ENCODE measurements at places on chromosomes 7 and 10. TPM values are rescaled to one million over a fixed set of nuclear protein-coding genes. Genes with fewer than 3 reads are reported as not detected.

DNA sequence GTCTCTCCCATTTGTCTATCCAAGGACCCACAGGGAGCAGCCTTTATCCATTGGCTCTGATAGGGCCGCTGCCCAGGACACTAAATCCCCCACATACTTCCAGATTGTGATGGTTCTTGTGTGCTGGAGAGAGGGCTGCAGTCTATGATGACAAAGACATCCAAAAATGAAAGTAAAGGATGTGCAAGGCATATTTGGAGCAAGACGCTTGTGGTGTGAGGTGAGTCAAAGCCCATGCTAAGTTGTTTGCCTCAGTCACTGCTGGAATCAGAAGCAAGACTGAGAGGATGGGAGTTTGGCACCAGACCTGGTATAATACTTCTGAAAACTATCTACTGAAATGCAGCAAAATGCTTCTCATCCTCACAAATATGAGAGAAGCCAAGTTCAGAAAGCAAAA lies 22.7 kb downstream of the ZNF22 start:
- no peak for DNase-seq

- no peak for DNase-seq
Measured at GRCh38 chr7:134212576-134213546, 85.7 kb downstream of the LRGUK start.

DNA sequence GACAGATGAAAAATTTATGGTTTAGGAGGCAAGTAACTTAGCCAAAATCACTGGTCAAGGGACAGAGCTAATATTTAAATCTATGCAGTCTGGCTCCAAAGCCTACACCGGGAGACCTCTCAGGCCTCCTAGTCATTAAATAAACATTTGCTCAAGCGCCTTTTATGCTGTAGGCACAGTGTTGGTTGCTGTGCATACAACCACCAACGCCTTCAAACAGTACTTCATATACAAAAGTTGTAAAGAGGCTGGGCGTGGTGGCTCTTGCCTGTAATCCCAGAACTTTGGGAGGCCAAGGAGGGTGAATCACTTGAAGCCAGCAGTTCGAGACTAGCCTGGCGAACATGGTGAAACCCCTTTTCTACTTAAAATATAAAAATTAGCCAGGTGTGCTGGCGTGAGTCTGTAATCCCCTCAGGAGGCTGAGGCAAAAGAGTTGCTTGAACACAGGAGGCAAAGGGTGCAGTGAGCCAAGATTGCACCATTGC lies 159.8 kb downstream of the MAGI2 start:
- no peak for DNase-seq

The CYP2E1 gene
- 0.46 TPM for total RNA-seq

GRCh38 chr10:79976999-79977398 lies 28.1 kb upstream of the SFTPD start:
- DNase-seq = no peak

GRCh38 chr7:64639267-64640001 lies 26.5 kb upstream of the ZNF107 start:
- peak; percentile 15 for DNase-seq

DNA sequence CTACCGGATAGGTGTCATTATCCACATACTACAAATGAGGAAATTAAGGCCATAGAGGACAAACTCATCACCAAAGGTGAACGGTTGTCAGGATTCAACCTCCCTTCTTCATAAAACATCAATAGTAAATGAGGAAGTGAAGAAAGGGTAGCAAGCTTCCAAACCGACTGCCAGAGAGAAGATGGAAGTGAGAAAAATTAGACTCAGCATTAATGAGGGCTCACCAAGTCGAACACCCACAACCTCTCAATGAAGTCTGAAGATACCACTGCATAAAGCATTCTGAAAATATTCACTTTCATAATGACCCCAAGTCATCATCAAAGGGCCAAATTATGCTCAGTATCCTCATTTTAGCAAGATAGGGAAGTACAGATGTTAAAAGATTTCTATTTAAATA lies 29.6 kb downstream of the ABCB4 start:
- no peak for DNase-seq

- no peak for DNase-seq
Measured at GRCh38 chr10:19974138-19974537, 157.9 kb downstream of the PLXDC2 start.

DNA sequence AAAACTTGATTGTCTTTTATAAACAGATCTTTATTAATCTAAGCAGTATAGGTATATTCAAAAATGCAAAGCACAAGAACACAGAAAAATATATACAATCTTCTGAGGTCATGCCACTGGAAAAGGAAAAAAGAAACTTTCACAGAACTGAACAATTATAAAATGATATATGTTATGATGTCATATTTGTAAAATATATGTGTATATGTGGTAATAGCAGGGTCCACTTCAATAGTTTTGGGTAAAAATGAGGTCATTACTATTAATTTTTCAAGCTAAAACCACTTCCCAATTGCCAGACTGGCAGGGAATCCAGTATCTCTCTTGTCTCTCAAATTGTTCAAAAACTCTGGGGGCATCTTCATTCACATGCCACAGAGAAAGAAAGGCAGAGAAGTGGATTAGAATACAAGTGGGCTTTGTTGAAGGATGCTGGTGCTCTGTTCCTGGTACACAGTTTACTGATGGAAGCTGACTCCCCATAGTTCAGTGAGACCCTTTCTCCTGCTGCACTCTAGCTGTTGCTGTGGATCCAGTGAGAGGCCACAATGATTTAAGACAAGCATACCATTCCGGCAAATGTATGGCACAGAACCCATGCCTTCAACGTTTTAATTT lies 19.7 kb downstream of the CTNNA3 start:
- DNase-seq = no peak

- DNase-seq = no peak
Measured at GRCh38 chr7:98163704-98164494, 47.3 kb upstream of the BHLHA15 start.

DNA sequence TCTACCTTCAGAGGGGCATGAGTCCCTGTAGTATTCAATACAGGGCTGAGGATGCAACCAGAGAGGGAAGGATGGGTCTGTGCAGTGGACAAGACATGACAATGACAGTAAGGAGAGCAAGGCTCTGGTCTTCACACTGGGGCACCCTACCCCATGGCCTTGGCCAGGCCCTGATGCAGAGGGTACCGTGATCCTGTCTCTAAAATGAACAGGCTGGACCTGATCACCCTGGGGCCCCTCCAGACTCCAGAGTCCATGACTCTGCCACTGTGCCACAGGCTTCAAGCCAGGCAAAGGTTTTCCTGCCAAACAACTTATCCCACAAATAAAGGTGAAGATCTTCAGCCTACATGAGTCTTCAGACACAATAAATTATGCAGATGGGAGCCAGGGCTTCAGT lies 4.9 kb downstream of the MAT1A start:
- no peak for DNase-seq

- DNase-seq = no peak
Measured at GRCh38 chr7:129282865-129283264, 58.0 kb downstream of the AHCYL2 start.

GRCh38 chr7:149027055-149027454 lies 1.2 kb downstream of the PDIA4 start:
- DNase-seq = peak; percentile 20

GRCh38 chr7:1531263-1531978 lies 919 bp downstream of the MAFK start:
- DNase-seq = peak; percentile 49

The GJD4 gene
- not detected for total RNA-seq

GRCh38 chr7:154353355-154353767 lies 301.2 kb downstream of the DPP6 start:
- DNase-seq = no peak

GRCh38 chr10:4337563-4337962 lies 488.4 kb upstream of the AKR1E2 start:
- no peak for DNase-seq

- peak; percentile 80 for DNase-seq
Measured at GRCh38 chr10:72335394-72336258, 19.1 kb downstream of the DNAJB12 start.

DNA sequence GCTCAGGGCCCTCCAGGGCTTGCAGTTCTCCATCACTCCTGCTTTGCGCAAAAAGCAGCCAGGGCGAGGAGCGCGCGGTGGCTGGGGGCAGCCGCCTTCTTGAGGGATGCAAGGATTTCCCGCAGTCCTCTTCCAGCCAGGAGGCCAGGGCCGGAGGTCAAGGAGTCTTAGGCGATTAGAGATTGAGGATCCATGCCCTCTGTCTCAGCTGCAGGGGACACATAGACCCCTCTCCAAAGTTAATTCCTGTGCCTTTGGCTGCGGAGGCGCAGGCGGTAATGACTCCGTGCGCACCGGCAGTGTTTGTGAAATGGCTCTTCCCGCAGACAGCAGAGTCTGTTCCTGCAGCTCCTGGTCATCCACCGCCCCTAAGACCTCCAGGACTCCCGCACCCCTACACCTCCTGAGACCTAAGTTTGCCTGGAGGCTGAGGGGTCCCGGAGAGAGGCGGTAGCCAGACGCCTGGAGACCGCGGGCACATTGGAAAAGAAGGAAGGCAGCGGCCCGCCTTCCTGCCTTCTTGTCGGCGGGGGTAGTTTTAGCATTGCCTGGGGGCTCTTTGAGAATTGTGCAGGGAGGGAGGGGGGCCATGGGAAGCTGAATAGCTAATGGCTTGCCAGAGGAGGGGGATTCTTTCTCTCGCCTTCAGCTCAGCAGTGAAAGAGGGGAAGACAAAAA lies 3.3 kb upstream of the NEUROG3 start:
- DNase-seq = no peak

- no peak for DNase-seq
Measured at GRCh38 chr7:154640266-154640865, 362.6 kb downstream of the PAXIP1 start.

- DNase-seq = no peak
Measured at GRCh38 chr7:42886893-42887505, 24.9 kb downstream of the C7orf25 start.

GRCh38 chr7:56083150-56083785 lies 9.5 kb downstream of the PHKG1 start:
- no peak for DNase-seq

DNA sequence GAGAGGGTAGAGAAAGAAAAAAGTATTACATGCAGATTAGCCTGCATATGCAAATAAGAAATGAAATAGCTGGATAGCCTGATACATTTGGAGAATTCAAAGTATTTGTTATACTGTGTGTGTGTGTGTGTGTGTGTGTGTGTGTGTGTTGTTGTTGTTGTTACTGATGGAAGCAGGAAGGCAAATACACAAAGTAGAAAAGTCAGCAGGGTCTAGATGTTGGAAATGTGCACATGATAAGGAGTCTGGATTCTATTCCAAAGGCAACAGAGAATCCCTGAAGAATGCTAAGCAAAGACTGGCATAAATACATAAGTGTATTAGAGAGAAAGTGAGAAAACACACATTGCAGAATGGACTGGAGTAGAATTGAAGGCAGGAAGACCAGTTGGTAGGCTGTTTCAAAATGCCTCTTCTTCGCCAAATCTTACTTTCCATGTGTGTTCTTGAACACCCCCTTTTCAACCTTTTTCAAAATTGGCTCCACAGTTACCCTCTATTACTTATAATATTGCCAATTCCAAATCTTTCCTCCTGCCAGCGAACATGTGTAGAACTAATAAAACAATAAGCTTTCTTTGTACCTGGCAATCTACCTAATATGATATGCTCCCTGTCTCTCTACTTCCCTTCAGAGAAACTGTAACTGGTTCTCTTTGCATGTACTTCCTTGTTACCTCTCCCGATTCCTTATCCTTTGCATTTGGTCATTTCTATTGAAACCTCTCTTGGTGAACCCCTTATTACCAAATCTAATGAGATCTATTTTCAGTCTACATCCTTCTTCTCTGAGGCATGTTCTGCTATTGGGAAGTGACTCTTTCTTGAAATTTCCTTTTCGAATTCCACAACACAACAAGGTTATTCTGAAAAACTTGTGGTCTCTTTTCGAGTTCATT lies 6.2 kb downstream of the CPED1 start:
- DNase-seq = no peak

DNA sequence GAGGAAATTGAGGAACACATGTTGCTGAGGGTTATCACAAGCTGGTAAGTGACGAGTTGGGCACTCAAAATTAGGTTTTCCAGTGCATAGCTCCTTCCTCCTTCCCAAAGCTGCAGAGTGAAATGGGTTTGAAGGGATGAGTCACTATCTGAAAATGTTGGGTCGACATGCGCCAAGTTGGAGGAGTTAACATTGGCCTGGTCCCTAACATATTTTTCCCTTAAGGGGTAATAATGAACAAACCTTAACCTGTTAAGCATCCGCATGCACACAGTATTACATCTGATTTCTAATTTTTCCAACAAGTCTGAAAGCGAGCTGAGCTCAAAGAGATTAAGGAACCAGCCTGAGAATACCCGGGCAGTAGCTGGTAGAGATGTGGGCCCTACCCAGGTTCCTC lies 20.7 kb upstream of the TECTB start:
- no peak for DNase-seq

Data from activated CD4-positive, alpha-beta memory T cell treated with anti-CD3 and anti-CD28 coated beads for 36 hours (primary cell).